ENCODE measurements at places on chromosomes 7 and 10.
A peak's percentile ranks its signal among the peaks of the same experiment; 100 is the strongest.

DNA sequence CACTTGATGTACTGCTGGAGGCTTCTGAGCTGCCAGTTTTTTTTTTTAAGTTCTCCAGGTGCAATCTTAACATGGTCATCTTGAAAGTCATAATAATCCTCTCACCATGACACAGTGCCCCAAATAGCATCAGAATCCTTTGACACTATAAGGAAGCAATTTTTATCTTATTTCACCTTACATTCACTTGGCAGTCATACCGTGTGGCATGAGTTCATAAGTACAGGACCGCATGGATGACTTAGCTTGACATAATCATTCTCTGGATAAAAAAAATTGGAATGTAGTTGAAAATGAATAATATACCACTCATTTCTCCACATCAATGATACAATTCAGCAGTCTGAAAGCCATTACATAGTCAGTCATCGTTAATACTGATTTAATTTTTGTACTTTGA, 25.6 kb upstream of the TMEM196 start:
- no peak for DNase-seq

DNA sequence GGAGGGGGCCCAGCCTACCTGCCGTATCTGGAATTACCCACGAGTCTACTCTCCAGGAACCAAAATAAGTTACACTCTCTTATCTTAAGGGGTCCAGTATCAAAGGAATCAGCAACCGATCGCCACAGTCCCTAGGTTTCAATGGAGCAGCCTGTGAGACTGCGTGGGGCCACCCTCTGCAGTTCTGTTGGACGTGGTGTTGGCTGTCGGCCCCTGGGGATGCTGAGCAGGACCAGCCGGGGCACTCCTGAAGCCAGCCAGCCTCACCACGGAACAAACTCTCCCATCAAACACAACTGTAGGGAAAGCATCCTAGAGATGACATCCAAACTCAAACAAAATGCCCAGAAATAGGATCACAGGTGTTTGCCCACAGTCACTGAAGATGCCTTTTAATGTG, 25.5 kb upstream of the ABLIM1 start:
- DNase-seq, result no peak

DNA sequence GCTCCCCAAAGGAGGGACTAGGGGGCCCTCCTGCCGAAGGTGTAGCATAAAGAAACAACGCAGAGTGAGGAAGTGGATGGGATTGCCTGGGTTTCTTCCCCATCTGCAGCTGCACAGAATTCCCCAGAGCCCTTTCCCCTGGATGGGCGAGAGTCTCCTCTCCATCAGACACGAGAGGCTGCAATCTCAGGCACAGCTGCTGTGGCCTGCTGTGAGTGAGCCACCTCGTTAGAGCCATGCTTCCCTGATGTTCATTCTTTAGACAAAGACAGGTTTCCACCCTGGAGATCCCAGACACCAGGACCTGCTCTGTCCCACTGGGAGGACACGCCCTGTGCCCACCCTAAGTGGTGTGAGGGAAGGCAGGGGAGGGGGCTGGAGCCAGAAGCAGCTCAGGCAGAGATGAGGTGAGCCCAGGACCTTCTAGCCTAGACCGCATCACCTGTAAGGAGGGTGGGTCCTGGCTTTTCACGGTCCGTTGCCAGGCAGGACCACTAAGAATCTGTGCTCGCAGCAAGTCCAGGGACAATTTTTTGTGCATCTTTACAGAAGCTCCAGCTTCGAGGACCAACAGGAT, 268.6 kb upstream of the TCERG1L start:
- DNase-seq, result peak; percentile 21

DNA sequence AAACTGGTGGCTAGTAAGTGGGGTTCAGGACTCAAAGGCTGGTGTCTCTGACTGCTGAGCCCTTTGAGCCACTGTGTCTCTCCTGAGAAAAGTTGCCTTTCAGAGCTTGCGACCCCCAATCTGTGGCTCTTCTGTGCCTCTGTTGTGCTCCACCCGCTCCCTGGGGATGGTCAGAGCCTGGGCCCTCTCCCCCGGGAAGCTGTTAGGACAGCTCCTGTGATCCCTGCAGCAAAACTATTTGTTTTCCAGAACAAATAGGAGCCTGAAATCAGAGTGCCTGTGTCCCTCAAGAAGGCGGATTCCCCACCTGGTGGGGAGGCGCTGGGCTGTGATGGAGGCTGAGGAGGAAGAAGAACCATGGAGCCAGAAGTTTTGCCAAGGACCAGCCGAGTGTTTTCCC, 56.4 kb upstream of the MXI1 start:
- DNase-seq, result no peak

GRCh38 chr7:24830440-24831050, 73.3 kb upstream of the GSDME start:
- no peak for DNase-seq

- no peak for DNase-seq
Observed at GRCh38 chr10:29811751-29812427, 177.1 kb upstream of the SVIL start.

- no peak for DNase-seq
Observed at GRCh38 chr10:51203359-51203758, 129.1 kb downstream of the PRKG1 start.

- DNase-seq, result no peak
Observed at GRCh38 chr10:3195286-3195685, 22.7 kb upstream of the PITRM1 start.

GRCh38 chr7:134787720-134788119, 8.3 kb downstream of the CALD1 start:
- DNase-seq, result no peak

DNA sequence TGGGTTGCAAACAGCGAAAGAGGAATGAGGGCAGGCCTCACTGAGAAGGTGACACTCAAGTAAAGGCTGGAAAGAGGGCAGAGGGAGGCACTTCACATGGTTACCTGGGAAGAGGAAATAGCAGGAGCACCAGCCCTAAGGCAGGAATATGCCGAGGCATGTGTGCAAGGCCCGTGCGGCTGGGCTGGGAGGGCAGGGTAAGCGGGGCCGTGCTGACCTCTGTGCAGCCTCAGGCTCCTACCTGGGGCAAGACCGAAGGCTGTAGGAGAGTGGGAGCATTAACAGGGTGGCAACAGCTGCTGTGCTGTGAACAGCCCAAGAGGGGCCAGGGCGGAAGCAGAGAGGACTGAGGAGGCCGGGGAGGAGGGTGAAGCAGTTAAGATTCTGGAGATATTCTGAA, 24.0 kb upstream of the SH3PXD2A start:
- no peak for DNase-seq

GRCh38 chr10:15140698-15141097, 27.8 kb downstream of the NMT2 start:
- no peak for DNase-seq

DNA sequence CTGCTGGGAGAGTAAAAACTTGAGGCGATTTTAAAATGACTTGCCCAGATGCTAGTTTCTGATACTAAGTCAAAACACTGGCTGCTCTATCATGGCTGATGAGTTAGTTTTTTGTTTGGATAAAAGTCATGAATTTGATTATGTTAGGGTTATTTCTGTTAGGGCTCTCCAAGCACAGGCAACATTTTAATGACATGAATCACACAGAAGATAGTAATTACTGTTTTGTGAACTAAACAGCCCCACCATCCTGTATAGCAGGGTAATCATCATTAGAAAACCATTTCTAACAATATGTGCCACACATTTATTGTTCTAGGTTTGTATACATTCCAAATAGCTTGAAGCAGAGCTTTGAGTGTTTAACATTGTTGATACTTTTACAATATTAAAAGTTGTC, 750.3 kb downstream of the ANKRD7 start:
- DNase-seq, result no peak

GRCh38 chr7:69703099-69703498, 104.8 kb downstream of the AUTS2 start:
- DNase-seq, result no peak

- DNase-seq, result no peak
Observed at GRCh38 chr7:48528646-48529045, 357.4 kb downstream of the ABCA13 start.

- no peak for DNase-seq
Observed at GRCh38 chr7:158534598-158534997, 53.0 kb downstream of the PTPRN2 start.

- no peak for DNase-seq
Observed at GRCh38 chr7:98360221-98361130, 40.4 kb downstream of the BAIAP2L1 start.

GRCh38 chr7:45401851-45402250, 172.3 kb upstream of the ADCY1 start:
- no peak for DNase-seq

GRCh38 chr7:70298780-70299471, 700.7 kb downstream of the AUTS2 start:
- no peak for DNase-seq

DNA sequence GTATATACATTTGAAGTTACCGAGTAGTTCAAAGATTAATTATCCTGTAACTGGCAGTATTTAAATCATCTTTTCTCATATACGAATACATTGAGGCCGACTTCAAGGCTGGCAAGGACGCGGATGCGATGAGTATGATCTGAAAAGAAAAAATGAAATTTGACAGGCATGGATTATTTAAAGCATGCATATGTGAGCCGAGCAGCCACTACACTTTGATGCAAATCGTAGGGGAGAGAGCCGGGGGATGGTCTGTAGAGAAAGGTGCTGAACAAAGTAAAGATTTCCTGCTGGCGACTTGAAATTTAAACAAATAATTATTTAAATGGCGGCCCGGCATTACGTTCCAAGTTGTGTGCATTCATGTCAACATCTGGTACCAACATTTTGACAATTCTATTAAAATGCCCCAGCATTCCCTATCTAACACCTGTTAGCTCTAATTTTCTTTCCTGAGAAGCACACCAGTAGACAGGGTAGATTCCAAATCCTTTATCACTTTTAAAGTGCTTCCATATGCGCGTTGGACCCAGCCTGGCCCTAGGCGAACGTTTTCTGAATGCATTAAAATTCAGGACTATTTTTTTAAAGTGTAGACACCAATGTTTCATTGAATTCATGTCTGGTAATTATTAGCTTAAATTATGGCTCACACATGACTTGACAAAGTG, 188.7 kb downstream of the EMX2 start:
- DNase-seq, result no peak

- DNase-seq, result no peak
Observed at GRCh38 chr7:115516341-115516740, 514.2 kb downstream of the TFEC start.
